Spleen (tissue), 13 donors: ENCODE measurements at places on chromosomes 2 and 18. TPM values are rescaled to one million over a fixed set of nuclear protein-coding genes. Genes with fewer than 3 reads are reported as not detected.

The INO80D gene
- total RNA-seq = 30.0 TPM

The SCG2 gene
- not detected for total RNA-seq

The TRIB2 gene
- total RNA-seq = 216 TPM

The WNT6 gene
- 10.7 TPM for total RNA-seq

DNA sequence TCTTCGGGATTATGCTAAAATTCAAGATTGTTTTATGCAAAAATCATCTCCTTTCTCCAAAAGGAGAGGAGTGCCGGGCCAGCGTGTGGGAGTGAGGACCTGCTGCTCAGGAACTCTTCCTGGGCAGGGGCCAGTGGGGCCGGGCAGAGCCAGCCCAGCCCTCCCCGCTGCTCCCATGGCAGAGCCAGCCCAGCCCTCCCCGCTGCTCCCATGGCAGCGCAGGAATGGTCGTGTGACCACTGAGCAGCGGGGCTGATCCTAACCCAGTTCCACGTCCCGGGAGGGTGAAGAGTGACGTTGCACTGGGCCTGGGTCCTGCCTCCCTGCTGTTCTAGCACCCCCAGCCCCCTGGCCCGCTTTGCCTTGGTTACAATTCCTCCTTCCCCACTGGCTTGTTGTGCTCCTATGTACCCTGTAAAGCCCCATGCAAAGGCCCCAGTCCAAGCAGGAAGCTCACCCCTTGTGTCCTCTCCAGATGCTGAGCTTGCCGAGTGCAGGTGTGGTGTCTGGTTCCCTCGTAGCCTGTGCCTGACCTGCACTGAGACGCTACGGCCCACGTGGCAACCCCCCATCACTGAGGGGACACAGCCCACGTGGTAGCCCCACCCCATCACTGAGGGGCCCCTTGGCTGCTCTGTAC, 11.4 kb upstream of the NEU4 start:
- H3K4me1 ChIP-seq = no peaks in the 10 kb centered on the region
- no peaks in the 10 kb centered on the region for H3K36me3 ChIP-seq
- H3K27ac ChIP-seq = no peak overlapping the region
- H3K27me3 ChIP-seq = peaks cover 9% of the 10 kb centered on the region
- peak; percentile 62 for DNase-seq

DNA sequence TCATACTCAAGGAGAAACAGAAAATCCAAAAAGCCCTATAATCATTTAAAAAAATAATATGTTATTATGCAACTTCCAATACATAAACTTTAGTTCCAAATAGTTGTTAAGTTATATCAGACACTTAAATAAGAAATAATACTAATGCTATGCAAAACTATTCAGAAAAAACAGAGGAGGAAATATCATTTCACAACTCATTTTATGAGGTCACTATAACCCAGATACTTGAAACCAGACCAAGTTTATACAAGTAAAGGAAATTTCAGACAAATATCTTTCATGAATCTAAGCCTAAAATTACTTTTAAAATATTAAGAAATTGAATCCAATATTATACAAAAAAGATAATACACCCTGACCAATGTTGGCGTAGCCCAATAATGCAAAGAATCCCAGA, 260.8 kb downstream of the CD226 start:
- DNase-seq = no peak
- H3K4me3 ChIP-seq = no peak overlapping the region
- H3K27me3 ChIP-seq = no peaks in the 10 kb centered on the region
- no peaks in the 10 kb centered on the region for H3K36me3 ChIP-seq

DNA sequence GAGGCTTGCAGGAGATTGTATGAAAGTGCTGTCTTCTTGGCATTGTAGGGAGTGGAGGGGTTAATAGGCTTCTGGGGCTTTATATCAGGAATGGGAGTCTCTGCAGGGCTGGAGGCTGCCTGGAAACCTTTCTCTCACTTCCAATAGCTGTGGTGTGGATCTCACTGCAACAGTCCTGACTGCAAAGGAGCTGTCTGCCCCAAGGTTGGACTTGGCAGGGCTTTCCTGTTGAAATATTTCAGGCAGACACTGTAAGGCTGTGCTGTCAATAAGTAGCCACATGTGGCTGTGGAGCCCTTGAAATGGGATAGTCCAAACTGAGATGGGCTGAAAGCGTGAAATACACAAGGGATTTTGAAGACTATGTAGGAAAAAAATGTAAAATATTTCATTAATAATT, 399.1 kb upstream of the SPRED2 start:
- H3K4me1 ChIP-seq = no peaks in the 10 kb centered on the region
- H3K36me3 ChIP-seq = no peaks in the 10 kb centered on the region
- H3K27me3 ChIP-seq = no peaks in the 10 kb centered on the region
- no peak overlapping the region for H3K4me3 ChIP-seq
- no peak overlapping the region for H3K27ac ChIP-seq

DNA sequence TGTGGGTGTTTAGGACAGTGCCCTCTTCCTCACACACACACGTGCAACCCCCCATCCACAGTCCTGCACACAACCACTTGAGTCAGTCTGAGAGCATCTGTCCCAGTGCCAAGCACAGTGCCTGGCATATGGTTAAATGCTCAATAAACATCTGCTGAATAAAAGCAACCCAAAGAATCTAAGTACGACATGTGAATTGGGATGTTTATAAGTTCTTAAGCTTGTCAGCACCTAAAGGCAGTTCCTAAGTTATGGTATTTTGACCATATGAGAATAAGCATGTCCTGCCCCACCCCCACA, 37.8 kb downstream of the CAPN13 start:
- DNase-seq = no peak
- H3K4me3 ChIP-seq = no peak overlapping the region
- no peaks in the 10 kb centered on the region for H3K36me3 ChIP-seq
- no peaks in the 10 kb centered on the region for H3K27me3 ChIP-seq
- no peaks in the 10 kb centered on the region for H3K4me1 ChIP-seq

- no peaks in the 10 kb centered on the region for H3K27me3 ChIP-seq
- peak; percentile 75 for DNase-seq
- H3K36me3 ChIP-seq = no peaks in the 10 kb centered on the region
Measured at GRCh38 chr2:24918326-24919036, 1.6 kb downstream of the ADCY3 start.
